Peyer's patch (tissue), 4 donors: ENCODE measurements at places on chromosomes 4 and X. TPM values are rescaled to one million over a fixed set of nuclear protein-coding genes. Genes with fewer than 3 reads are reported as not detected.

DNA sequence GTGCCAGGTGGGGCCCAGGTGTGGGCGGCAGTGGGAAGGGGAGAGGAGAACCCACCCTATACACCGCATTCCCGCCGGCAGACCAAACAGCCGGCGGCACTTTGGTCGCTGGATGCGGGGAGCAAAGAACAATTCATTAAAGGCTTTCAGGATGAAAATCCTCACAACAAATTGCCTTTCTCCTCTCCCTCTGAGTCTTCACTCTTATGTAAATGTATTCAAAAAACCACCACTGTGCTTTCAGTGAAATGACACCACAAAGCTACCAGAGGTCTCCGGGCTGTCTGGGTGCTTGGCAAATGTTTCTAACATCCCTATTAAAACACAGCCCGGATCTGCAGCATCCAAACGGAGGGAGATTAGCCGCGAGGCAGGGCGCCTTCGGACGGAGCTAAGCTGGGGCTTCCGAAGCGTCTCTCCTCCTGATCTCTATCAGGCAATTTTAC, 171.8 kb upstream of the TBL1X start:
- DNase-seq, result no peak

- DNase-seq, result no peak
Measured at GRCh38 chr4:174133551-174133950, 149.9 kb downstream of the FBXO8 start.

Gene MAGEE1
- 0.35 TPM for total RNA-seq

Gene MECP2
- total RNA-seq, result 62.2 TPM

DNA sequence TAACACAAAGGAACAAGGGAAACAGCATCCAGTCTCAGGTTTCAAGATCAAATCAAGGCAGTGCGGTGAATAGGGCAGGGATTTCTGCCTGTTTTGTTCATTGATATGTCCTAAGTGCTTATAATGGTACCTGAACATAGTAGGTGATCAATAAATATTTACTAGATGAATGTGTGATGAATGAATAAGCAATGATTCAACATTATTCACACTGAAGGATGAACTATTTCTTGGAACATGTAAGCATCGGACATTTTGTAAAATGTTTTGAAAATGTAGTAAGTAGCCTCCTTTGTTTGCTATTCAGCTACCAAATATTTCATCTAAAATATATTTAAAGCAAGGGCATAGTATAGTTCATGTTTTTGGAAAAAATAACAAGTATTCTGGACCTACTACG, 67.8 kb downstream of the USP38 start:
- DNase-seq, result no peak

Gene UGT2B17
- total RNA-seq, result 1,553 TPM

GRCh38 chrX:10949541-10949940, 161.6 kb upstream of the HCCS start:
- no peak for DNase-seq

GRCh38 chrX:140425712-140426395, 79.0 kb downstream of the SOX3 start:
- DNase-seq, result no peak

DNA sequence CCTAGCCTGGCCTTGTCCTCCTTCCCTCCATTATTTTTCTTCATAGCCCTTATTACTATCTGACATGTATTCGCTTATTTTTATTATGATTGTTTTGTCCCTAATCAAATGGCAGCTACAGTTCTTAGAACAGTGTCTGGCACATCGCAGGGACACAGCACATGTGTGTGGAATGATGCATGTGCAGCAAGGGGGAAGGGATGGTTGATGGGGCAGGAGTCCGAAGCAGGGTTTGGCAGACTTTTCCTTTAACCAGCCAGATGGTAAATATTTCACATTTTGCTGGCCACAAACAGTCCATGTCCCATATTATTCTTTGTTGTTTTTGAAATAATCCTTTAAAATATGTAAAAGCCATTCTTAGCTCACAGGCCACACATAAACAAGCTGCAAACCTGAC, 128.3 kb upstream of the STIM2 start:
- DNase-seq, result no peak

Gene ARX
- total RNA-seq, result 0.88 TPM

Gene BEND2
- not detected for total RNA-seq

GRCh38 chr4:37453999-37454800, 209.7 kb downstream of the NWD2 start:
- no peak for DNase-seq

DNA sequence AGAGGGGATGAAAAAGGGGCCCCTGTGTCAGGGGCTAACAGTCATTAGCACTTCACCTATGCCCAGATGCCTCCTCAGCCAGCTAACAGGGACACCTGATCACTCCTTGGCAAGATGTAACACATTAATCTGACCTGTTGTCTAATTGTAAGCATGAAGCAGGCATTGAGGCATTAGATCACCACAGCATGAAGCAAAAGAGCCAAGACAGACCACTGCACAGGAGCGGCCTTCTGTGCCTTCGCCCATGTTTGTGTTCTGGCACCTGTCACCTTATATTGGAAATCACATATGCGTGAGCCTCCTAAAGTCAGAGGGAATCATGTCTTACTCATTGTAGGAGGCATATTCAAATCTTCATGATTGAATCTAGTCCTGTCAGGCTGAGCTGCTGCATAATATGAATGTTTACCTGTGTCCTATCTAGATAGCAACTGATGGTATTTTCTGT, 48.4 kb downstream of the PTTG2 start:
- DNase-seq, result no peak

DNA sequence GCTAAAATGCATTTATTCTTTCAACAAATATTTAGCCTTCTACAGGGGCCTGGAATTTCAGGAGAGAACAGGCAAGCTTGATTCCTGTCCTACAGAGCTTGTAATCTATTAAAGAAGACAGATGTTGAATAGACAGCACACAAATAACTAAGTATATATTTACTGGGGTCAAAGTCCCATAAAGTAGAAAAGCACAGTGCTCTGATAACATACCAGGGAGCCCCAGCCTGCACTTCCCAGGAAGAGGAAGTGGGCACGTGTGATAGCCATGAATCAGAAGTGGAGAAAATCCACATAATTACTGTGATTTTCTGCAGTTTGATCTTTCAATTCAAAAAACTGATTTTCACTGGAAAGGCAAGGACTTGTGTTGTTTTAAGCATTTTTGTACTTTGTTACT, 129.1 kb downstream of the EGF start:
- DNase-seq, result no peak

Gene LEF1
- total RNA-seq, result 4.4 TPM

GRCh38 chrX:12610079-12610478, 181.1 kb upstream of the PRPS2 start:
- no peak for DNase-seq

DNA sequence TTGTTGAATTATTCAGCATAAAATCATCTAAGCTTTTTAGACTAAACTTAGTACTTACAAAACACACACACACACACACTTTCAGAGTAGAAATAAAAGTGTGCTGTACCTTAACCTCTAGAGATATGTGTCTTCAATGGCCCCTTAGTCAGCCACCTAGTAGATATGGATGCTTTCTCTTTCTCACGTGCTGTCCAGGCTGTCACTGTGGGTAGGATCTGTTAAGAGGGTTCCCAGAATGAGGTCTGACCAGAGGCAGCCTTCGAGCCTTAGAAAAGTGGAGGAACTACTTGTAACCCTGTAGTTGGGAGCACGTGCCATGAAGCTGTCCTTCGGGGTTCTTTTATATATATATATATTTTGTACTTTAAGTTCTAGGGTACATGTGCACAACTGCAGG, 117.9 kb downstream of the COL4A5 start:
- no peak for DNase-seq

DNA sequence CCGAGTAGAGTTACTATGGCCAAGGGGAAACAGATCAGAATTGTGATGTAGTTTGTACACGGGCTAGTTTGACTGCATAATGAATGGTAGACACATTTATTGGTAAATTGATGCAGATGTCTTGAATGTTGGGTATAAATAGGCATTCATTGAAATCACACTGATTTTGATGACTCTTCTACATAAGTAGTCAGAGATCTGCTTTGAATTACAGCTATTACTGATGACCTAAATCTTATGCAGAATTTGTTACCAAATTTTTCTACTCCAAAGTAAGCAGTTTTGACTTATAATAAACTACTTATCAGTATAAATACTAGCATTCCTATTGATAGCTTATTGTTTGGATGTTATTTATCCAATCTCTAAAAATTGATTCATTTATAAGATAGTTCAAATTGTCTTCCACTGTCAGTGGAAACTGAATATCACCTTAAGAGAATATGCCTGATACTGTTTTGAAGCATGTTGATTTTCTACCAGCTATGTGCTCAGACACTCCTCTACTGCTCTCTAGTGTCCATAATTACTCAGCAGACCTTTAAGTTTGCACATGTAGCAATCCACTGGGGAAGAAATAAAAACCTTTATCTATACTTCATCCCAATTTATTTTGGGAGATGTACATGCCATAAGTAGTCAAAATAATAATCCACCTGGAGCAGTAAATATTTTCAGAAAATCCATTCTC, 120.3 kb downstream of the RASL11B start:
- no peak for DNase-seq

DNA sequence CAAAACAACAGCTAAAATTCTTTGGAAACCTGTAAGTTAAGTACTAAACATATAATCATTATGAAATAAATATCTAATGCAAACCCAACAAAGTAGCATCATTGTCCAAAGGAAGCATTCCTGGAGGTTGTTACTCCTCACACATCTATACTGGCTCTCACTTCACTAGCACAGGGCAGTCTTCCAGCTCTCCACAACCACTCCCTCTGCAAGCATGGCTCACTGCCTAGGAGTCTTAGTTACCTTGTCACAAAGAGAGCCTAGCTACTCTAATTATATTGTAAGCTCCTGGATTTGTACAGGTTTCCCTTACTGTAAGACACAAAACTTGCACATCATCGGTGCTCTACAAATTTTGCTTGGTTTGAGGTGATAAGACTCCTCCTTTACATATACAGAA, 76.1 kb downstream of the AMMECR1 start:
- DNase-seq, result no peak

- DNase-seq, result no peak
Measured at GRCh38 chrX:14777525-14777924, 95.3 kb downstream of the FANCB start.

DNA sequence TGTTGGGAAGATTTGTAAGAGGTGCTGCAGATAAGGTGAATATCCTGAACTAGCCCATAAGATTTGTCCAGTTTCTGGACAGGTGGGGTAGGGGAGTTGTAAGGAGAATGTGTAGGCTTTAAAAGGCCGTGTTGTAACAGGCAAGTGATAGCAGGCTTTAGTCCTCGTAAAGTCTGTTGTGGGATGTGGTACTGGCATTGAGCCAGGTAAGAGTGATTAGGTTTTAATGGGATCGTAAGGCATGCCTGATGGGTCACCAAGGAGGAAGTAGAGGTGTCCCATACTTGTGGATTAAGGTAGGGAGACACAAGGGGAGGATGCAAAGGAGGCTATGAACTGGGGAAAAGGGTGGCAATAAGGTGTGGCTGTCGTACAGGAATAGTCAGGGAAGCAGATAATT, 256.9 kb upstream of the DKK2 start:
- DNase-seq, result no peak

Gene CXorf49
- total RNA-seq, result not detected

DNA sequence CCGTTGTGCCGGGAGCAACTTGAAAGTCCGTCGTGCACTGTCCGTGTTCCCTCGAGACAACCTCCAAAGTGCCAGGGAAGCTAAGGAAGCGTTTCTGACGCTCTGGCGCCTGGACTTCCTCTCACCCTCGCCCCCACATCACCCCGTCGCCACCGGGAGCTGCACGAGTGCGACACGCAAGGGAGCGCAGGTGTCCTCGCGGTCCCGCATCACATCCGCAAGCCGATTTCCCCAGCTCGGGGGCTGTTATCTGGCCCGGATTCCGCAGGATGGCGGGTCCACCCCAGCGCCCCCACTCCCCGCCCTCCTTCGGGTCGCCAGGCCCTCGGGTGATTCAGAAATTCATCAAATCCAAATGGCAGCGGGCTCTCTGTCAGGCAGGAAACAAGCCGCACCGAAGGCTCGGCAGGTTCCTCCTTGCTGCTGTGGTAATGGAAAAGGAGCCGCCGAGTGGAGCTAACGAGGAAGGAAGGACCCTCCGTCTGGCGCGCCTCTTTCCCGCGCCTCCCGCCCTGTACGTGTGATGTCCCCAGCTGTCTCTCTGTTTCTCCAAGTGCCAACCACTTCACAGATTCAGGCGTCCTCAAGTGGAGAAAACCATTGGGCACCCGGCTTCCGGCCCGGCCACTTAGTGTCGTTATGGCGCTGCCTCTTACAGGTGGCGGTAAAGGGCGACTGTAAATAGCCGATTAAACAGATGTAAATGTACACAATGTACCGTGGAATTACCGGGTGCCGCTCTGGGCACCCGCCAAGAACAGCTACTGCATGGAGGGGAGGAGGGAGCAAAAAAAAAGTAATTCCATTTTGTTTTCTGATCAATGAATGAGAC, 921 bp upstream of the SETD7 start:
- peak; percentile 92 for DNase-seq

- DNase-seq, result peak; percentile 41
Measured at GRCh38 chr4:184475096-184475461, 729 bp upstream of the IRF2 start.

DNA sequence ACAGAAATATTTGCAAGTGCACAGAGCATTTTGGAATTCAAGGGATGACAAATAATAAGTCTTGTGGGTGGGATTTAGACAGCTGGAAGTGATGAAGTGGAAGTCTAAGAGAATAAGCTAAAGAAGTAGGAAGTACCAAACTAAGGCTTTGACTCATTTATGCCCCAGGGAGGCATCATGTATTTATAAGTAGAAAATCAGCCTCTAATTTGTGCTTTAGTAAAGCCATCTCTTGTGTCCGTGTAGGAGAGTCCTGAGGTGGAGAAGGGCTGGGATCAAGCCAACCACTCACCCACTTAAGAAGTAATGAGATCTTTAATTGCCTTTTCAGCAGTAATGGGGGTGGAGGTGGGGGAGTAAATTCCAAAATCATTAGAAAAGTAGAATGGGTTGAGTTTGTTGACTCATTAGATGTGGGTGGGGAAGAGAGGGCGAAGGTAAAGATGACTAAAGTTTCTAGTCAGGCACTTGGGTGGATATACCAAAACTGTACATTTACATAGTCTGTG, 356.7 kb downstream of the STIM2 start:
- no peak for DNase-seq

DNA sequence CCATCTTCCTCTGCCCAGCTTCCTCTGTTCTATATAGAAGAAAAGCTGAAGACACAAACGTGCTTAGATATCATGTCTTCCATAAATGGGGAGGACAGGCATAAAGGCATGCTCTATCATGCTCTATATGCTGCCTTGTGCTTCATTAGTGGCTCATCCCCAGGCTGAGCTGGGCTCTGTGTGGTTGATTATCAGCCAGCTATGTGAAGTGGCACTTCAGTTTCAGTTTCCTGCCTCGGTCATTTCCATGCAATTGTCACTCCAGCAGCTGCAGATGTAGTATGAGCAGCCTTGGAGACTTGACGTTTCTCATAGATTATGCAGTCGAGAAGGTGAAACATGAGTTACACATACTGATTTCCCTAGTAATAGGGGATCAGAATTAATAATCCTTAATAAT, 106.2 kb downstream of the SYTL5 start:
- no peak for DNase-seq

Gene SSX2B
- total RNA-seq, result not detected

GRCh38 chr4:126470862-126471261, 1156.1 kb downstream of the FAT4 start:
- no peak for DNase-seq

Gene TIMP1
- total RNA-seq, result 32.4 TPM

GRCh38 chr4:13559413-13559812, 15.1 kb upstream of the NKX3-2 start:
- DNase-seq, result no peak
